ENCODE measurements at places on chromosomes 7 and 10. TPM values are rescaled to one million over a fixed set of nuclear protein-coding genes. Genes with fewer than 3 reads are reported as not detected.

GRCh38 chr10:74575191-74575720 is 251.1 kb upstream of the KAT6B start:
- no peak overlapping the region for H3K4me3 ChIP-seq
- no peaks in the 10 kb centered on the region for H3K27me3 ChIP-seq
- H3K4me1 ChIP-seq: no peaks in the 10 kb centered on the region
- no peak for DNase-seq
- H3K27ac ChIP-seq: no peak overlapping the region

GRCh38 chr7:70486977-70487376 is 645.0 kb upstream of the GALNT17 start:
- H3K27me3 ChIP-seq: no peaks in the 10 kb centered on the region
- H3K4me3 ChIP-seq: no peak overlapping the region
- H3K4me1 ChIP-seq: no peaks in the 10 kb centered on the region
- no peak for DNase-seq
- H3K36me3 ChIP-seq: no peaks in the 10 kb centered on the region
- H3K27ac ChIP-seq: no peak overlapping the region

GRCh38 chr10:78357141-78358063 is 323.7 kb downstream of the RPS24 start:
- H3K4me3 ChIP-seq: no peak overlapping the region
- no peaks in the 10 kb centered on the region for H3K36me3 ChIP-seq
- H3K4me1 ChIP-seq: no peaks in the 10 kb centered on the region
- H3K27ac ChIP-seq: no peak overlapping the region

DNA sequence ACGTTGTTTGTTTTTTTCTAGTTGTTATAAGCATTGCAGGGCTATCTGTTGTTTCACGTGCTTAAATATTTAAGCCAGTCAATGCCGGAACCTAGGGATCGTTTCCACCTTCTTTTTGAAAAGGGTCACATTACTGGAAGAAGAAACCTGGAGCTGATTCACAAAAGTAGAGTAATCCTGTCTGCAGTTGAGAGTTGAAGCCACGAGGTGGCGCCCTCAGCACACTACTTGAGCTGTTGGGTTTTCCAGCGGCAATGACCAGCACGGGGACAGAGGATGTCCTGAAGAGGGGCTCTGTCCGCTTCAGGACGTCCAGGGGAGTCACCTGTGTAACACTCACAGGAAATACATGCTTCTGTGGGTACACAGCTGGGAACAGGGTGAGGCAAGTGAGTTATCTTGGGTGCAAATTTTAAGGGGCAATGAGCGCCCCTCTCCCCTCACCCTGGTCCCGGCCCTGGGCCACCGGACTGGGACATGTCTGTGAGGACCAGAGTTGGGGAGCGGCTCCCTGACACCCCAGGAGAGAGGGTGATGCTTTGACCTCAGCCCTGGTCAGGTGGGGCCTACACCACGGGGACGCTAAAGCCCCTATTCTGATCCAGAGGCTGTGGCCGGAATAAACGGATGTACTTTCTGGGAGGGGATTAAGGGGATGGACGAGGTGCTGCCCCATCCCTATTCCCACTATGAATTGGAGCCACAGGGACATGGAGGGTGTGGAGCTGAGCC is 26.3 kb upstream of the WDFY4 start:
- no peak overlapping the region for H3K27ac ChIP-seq
- no peaks in the 10 kb centered on the region for H3K27me3 ChIP-seq
- H3K36me3 ChIP-seq: no peaks in the 10 kb centered on the region
- DNase-seq: peak; percentile 72
- H3K4me3 ChIP-seq: no peak overlapping the region
- H3K4me1 ChIP-seq: peaks cover 12% of the 10 kb centered on the region

- no peak overlapping the region for H3K4me3 ChIP-seq
- no peaks in the 10 kb centered on the region for H3K4me1 ChIP-seq
- DNase-seq: no peak
- H3K27ac ChIP-seq: no peak overlapping the region
These were observed 350.6 kb downstream of the TFEC start for GRCh38 chr7:115679976-115680375.

- H3K36me3 ChIP-seq: no peaks in the 10 kb centered on the region
- no peak for DNase-seq
- no peaks in the 10 kb centered on the region for H3K27me3 ChIP-seq
- H3K27ac ChIP-seq: no peak overlapping the region
- H3K4me3 ChIP-seq: no peak overlapping the region
These were observed 116.0 kb upstream of the ANKRD1 start for GRCh38 chr10:91036807-91037411.

DNA sequence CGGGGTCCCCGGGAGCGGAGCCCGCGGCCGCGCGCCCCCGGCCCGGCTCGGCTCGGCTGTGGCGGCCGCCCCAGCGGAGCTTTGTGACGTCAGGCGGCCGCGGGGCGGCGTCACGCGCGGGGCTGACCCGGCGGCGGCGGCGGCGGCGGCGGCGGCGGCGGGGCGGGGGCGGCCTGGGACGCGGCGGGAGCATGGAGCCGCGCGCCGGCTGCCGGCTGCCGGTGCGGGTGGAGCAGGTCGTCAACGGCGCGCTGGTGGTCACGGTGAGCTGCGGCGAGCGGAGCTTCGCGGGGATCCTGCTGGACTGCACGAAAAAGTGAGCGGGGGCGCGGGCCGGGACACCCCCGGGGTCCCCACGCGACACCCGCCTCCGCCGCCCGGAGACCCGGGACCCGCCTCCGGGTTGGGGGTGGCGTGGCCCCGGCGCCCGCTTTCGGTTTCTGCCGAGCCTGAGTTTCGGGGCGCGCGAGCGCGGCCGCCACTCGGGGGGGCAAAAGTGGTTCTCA is at the start of gene PWWP2B:
PWWP2B (plus strand) TSS at position 165 of the 506 bp plus-strand sequence; CDS start at position 192, 27 bp downstream.
- H3K4me1 ChIP-seq: peaks cover 45% of the 10 kb centered on the region
- DNase-seq: peak; percentile 63
- no peaks in the 10 kb centered on the region for H3K27me3 ChIP-seq
- peak within 1 kb of the TSS; percentile 18 for H3K4me3 ChIP-seq
- H3K27ac ChIP-seq: peak within 1 kb of the TSS; percentile 95
- H3K36me3 ChIP-seq: no peaks in the 10 kb centered on the region

GRCh38 chr7:141238596-141239243 is 164.9 kb downstream of the TMEM178B start:
- H3K36me3 ChIP-seq: no peaks in the 10 kb centered on the region
- H3K27me3 ChIP-seq: no peaks in the 10 kb centered on the region
- H3K4me3 ChIP-seq: no peak overlapping the region
- no peak overlapping the region for H3K27ac ChIP-seq

DNA sequence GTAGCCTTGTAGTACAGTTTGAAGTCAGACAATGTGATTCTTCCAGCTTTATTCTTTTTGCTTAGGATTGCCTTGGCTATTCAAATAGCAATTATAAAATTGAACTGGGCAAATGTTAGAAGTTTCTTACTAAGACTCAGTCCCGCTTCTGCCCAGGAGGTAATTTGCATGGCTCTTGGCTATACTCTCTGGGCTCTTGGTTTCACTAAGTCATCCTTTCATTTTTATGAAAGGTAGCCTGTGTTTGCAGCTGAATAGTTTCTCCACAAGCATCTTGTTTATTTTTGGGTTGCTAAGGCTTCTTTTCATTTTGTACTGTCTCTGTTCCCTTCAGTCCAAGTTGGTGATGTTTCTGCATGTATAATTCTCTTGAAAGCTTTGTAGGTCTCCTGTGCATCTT is 340.6 kb downstream of the SH2D4B start:
- H3K27me3 ChIP-seq: no peaks in the 10 kb centered on the region
- H3K4me3 ChIP-seq: no peak overlapping the region
- DNase-seq: no peak
- H3K27ac ChIP-seq: no peak overlapping the region

GRCh38 chr10:60172363-60172990 is 217.2 kb downstream of the ANK3 start:
- H3K27ac ChIP-seq: peak overlapping the region; percentile 4
- peaks cover 4% of the 10 kb centered on the region for H3K4me1 ChIP-seq
- no peak overlapping the region for H3K4me3 ChIP-seq
- no peaks in the 10 kb centered on the region for H3K36me3 ChIP-seq
- DNase-seq: no peak
- no peaks in the 10 kb centered on the region for H3K27me3 ChIP-seq

DNA sequence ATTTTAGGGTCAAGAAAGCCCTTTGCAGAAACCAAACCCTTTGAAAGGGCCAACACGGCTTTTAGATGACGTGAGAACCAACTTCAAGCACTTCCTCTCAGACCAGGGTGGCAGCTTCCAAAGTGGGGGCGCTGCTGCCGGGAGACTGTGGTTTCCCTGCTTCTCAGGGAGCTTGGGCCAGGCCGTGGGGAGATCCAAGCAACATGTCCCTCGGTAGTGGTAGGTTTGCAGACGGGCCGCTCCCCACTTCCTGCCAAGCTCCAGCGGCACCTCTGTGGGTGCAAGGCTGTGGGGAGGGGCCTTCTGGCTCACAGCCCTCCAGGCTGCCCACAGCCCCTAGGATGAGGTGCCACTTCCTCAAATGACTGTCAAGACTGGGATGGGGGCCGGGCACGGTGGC is 132.4 kb downstream of the FAM53B start:
- H3K4me3 ChIP-seq: no peak overlapping the region
- no peaks in the 10 kb centered on the region for H3K27me3 ChIP-seq
- peaks cover 61% of the 10 kb centered on the region for H3K4me1 ChIP-seq
- no peak for DNase-seq
- H3K36me3 ChIP-seq: no peaks in the 10 kb centered on the region

DNA sequence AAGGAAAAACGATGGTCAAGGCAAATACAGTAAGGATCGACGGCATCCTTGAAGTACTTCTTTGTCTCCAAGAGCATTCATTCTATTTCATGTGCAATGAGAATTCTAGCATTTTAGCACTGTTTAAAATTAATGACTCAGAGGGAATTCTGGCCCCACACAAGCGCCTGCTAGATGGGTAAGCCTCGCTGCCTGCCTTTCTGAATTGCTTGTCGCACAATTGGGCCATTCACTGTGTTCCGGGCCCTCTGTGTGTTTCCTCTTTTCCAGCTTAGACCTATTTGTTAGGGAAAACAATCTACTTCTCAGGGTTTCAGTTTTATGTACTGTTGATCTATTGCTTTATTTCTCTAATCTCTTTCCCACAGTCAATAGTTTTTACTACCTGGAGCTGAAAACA is 204.7 kb upstream of the ZNF32 start:
- no peaks in the 10 kb centered on the region for H3K4me1 ChIP-seq
- no peaks in the 10 kb centered on the region for H3K27me3 ChIP-seq
- H3K27ac ChIP-seq: no peak overlapping the region
- H3K36me3 ChIP-seq: no peaks in the 10 kb centered on the region

DNA sequence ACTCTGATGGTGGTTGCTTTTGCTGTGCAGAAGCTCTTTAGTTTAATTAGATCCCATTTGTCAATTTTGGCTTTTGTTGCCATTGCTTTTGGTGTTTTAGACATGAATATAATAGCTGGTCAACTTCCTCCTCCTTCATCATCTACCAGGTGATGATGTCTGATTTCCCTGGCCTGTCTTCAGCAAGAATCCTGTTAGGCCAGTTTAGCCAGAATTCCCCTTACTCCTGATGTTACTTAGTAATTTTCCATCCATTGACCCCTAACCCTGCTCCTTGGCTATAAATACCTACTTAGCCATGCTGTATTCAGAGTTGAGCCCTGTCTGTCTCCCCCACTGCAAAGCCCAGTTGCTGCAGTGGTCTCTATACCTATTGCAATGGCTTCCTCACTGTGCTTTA is 91.4 kb downstream of the ZNF777 start:
- H3K4me3 ChIP-seq: no peak overlapping the region
- DNase-seq: no peak
- H3K27me3 ChIP-seq: no peaks in the 10 kb centered on the region
- no peaks in the 10 kb centered on the region for H3K36me3 ChIP-seq
- H3K27ac ChIP-seq: no peak overlapping the region
- H3K4me1 ChIP-seq: no peaks in the 10 kb centered on the region

- H3K27me3 ChIP-seq: no peaks in the 10 kb centered on the region
- H3K27ac ChIP-seq: no peak overlapping the region
- no peaks in the 10 kb centered on the region for H3K36me3 ChIP-seq
- H3K4me1 ChIP-seq: peaks cover 11% of the 10 kb centered on the region
- no peak overlapping the region for H3K4me3 ChIP-seq
- DNase-seq: no peak
These were observed 169.9 kb downstream of the SKIDA1 start for GRCh38 chr10:21355591-21356011.

Gene HSPA12A
- 22.6 TPM for total RNA-seq

Gene MEIG1
- total RNA-seq: not detected

Gene LIPF
- not detected for total RNA-seq

Gene TET1
- 10.6 TPM for total RNA-seq
